Hematopoietic multipotent progenitor cell treated with erythropoietin and hydrocortisone succinate and interleukin-3 and kit ligand, for 8 days (in vitro differentiated cells): ENCODE measurements at places on chromosomes 6 and 20.

GRCh38 chr20:34222208-34222607 lies 19.0 kb upstream of the ASIP start:
- no peak for DNase-seq

GRCh38 chr20:48226642-48227041 lies 441.4 kb upstream of the SULF2 start:
- no peak for DNase-seq

DNA sequence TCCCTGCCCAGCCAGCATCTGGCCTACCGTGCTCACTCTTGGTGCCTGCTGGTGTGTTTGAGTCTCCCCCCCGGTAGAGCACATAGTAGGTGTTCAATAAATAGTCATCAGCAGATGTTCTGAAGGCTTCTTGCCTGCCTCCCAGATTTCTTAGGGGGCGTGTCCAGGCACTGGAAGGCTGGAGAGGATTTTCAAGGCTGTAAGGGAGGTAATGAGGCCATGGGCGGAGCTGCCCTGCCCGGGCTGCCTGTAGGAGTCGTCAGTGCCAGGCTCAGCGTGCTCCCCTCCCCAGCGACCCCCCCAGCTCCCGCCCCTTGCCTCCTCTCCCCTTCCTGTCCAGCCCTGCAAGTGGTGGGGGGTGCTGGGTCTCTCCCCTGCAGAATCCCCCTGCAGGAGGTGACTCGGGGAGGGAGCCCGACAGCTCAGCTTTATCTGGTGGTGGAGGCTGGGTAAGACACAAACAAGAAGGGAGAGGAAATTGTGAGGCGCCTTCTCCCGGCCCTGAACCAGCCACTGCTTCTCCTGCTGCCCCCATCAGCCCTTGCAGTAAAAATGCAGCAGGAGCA lies 55.9 kb downstream of the BCAS4 start:
- DNase-seq, result no peak

DNA sequence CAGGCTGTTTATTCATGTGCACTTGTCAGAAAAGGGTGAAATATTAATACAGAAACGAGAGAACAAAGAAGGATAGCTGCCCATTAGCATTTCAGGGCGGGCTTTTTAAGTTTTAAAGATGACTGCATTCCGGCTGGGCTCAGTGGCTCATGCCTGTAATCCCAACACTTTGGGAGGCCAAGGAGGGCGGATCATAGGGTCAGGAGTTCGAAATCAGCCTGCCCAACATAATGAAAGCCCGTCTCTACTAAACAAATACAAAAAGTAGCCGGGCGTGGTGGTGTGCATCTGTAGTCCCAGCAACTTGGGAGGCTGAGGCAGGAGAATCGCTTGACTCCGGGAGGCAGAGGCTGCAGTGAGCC lies 130.5 kb downstream of the HFE start:
- DNase-seq, result no peak

DNA sequence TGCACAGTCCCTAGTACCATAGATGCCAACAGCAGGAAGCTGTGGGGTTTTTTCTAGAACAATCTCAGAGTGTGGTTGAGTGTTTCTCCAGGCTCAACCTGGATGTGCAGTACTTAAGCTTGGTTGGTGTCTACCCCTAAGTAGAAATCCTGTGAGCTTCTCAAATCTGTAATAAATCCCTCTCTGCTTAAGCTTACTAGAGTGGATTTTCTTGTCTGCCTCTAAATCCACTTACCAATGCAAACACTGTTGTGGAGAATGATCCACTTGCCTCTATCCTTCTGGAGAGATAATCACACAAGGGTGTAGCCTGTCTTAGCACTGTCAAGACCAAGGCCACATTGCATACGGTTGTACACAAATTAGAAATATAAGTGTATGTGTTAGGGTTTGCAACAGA lies 43.3 kb upstream of the CLIC5 start:
- no peak for DNase-seq

DNA sequence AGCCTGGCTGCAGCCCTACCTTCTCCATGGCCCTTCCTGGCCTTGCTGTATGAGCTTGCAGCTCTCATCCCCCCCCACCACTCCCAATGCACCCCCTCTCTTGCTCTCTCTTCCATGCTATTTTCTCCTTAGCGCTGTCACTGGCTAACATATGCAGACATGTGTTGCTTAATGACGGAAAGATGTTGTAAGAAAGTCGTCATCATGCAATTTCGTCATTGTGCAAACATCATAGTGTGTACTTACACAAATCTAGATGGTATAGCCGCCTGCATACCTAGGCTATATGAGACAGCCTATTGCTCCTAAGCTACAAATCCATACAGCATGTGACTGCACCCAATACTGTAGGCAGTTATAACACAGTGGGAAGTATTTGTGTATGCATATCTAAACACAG lies 27.0 kb downstream of the ANGPT4 start:
- no peak for DNase-seq

GRCh38 chr6:158978757-158979156 lies 21.2 kb downstream of the RSPH3 start:
- DNase-seq, result no peak
